ENCODE measurements at places on chromosomes 1 and 21.

GRCh38 chr1:146032631-146033219 is 11.2 kb upstream of the HJV start:
- no peak for DNase-seq

DNA sequence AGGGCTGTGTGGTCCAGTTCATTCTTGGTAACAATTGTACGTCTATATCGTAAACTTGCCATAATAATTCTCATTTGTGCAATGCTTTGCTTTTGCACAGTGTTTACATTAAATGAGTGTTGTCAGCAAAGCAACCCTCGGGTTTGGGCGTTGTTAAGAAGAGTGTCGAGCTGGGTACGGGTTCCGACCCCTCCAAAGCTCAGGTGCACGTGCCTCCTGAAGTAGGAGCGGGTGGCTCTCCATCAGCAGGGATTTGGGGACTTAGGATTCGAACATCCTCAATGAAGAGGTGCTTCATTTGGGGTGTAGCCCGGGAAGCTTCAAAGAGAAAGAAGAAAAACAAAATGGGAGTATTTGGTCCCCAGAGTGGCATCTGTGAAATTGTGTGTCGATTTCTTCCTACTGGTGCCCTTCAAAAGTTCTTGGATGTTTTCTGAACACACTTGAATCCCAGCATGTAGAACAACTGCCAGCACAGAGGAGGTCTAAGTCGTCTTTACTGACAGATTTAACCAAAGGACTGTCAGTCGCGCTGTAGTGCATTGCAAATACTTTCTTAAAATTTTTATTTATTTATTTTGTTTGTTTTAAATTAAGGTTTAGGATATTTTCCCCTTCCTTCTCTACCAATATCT is 1.1 kb downstream of the TRIM58 start:
- no peak for DNase-seq

- no peak for DNase-seq
Observed at GRCh38 chr1:15510611-15511405, 13.2 kb downstream of the CASP9 start.

- no peak for DNase-seq
Observed at GRCh38 chr1:185420588-185421081, 103.6 kb upstream of the IVNS1ABP start.

DNA sequence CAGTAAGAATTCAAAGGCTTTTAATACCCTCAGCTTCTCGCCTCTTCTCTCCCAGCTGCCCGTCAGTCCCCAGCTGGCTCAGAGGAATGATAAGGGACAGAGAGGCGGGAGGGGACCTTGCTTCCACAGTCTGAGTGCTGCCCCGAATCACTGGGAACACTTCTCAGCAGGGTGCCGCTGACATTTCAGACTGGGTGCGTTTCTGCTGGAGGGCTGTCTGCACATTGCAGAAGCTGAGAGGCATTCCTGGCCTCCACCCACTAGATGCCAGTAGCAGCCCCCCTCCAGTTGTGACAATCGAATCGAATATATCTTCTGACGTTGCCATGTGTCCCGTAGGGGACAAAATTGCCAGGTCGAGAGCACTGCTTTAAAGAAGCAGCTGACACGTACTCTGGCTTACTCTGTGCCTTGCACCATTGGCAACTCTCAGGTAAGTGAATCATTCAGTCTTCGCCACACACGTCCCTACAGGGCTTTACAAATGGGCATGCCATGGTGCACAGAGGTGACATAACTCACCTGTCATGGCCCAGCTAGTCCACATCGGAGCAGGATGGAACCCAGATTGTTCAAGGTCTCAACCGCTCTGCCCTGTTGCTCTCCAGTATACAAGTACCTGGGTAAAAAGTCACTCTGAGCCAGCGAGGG is 23.9 kb downstream of the CTNNBIP1 start:
- DNase-seq: no peak

DNA sequence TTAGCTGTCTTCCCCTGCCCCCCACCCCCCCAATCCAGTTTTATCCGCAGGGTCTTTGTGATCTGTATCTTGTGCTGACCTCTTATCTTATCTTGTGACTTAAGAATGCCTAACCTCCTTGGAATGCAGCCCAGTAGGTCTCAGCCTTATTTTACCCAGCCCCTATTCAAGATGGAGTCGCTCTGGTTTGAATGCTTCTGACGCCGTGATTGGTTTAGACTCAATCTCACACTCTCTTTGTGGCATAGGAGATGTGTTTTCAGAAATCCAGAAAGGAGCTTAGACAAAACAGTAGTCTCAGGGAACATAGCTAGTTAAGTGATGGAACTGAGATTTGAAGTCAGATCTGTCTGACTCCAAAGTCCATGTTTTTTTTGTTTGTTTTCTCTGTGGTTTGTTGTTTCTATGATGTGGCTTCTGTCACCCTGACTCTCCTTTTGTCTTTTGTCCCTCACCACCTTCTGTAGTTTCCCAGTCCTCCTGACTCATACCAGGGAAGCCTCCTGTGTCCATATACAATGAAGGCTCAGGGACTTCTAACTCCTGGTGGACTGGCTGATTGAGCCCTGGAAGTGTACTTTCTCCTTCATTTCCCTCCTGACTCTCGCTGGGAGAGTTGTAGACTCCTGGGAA is 18.1 kb upstream of the USP24 start:
- DNase-seq: no peak

GRCh38 chr1:23098463-23099170 is 70.0 kb downstream of the LUZP1 start:
- peak; percentile 43 for DNase-seq
